Astrocyte (in vitro differentiated cells and primary cell): ENCODE measurements at places on chromosomes 6 and 20.

DNA sequence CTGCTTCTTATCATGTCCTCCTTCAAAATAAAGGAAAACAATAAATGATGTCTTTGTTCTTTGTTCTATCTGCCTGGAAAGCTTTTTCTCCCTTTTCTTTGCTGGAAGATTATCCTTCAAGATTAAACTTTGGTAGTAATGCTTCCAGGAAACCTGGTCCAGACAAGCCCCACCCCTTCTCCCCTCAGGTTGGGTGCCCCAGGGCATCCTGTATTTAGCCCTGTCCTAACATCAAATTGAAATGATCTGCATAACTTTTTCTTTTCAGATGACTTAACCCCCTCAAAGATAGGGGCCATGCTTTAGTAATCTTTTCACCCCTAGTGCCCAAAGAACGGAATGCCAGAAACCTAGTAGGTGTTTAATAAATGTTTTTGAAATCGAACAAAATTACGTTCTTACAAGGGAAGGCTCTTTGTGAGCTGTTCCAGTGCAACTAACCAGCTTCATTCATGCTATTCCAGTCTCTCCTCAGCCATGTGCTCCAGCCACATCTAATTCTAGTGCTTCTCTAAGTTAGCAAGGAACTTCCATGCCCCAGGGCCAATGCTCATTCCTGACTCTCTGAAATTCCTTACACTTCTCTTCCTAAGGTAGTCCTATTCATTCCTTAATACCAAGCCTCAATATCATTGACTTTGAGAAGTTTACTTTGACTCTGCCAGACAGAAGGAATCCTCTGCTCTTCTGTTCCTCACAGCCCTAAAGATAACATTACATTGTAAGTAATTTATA lies 135.6 kb upstream of the BACH2 start:
- no peak for DNase-seq

DNA sequence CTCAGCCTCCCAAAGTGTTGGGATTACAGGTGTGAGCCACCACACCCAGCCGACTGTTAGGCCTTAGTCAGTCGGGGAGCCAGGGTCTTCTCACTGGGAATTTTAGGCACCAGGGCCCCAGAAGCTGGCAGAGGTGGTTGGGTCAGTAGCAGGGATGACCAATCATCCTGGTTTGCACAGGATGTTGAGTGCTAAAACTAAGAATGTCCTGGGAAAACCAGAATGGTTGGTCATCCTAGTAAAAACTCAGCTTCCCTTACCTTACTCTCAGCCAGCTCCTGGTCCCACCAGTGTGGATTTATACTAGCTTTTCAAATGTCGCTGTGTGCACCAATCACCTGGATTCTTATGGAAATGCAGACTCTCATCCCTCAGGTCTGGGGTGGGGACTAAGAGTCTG lies 31.8 kb downstream of the KCNG1 start:
- no peak for DNase-seq

- no peak for DNase-seq
These were observed 101.8 kb downstream of the TTLL2 start for GRCh38 chr6:167426651-167427050.

DNA sequence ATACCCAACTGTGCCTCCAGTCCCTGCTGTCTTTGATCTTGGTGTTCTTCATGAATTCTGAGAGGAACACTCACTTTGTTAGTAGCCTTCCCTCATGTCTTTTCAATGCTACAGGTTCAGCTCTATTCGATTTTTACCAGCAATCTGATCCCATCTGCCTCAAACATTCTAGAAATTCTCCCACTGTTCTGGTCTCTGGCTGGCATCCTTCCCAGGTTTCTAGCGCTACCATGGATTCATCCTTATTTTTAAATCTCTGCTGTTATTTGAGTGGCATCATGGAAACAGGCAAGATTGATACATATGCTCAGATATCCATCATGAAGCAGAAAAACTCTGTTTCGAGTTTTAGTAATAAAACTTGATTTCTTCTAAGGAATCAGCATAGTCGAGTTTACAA lies 94.8 kb downstream of the GRM1 start:
- DNase-seq, result no peak

GRCh38 chr6:110083875-110084585 lies 95.4 kb downstream of the WASF1 start:
- DNase-seq, result no peak

- DNase-seq, result no peak
These were observed 386.1 kb downstream of the LAMA2 start for GRCh38 chr6:129269076-129269475.

DNA sequence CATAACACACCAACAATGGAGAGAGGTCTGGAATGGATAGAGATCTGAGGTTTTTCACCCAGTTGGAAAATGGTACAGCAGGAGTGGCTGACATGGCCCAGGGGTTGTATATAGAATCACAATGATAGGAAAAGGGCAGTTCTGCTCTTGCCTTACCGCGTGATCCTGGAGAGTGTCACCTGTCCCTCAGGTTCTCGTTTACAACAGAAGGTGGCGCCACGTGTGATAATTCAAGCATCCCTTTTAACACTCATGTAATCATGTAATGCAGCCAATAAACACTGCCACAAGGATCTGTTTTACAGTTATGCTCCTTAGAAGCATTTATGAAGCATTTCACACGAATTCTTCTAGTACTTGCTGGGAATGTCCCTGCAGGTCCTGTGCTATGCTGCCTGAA lies 12.9 kb upstream of the WFDC2 start:
- DNase-seq, result no peak

DNA sequence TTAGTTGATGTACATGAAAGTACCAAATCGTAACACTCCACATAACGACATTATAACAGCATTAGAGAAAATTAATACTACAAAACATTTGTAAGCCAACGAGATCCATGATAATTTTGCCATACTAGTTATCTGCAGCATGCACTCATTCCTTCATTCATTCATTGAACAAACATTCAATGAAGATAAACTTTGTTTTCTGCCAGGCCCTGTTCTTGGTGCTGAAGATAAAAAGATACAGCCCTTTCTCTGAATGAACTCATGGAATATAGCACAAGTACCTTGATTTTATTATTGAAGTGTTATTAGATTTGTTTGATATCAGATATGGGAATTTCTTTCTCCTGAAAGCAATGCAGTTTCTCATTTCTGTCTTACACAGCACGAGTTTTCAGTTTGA lies 524.0 kb downstream of the TFAP2A start:
- DNase-seq, result no peak

DNA sequence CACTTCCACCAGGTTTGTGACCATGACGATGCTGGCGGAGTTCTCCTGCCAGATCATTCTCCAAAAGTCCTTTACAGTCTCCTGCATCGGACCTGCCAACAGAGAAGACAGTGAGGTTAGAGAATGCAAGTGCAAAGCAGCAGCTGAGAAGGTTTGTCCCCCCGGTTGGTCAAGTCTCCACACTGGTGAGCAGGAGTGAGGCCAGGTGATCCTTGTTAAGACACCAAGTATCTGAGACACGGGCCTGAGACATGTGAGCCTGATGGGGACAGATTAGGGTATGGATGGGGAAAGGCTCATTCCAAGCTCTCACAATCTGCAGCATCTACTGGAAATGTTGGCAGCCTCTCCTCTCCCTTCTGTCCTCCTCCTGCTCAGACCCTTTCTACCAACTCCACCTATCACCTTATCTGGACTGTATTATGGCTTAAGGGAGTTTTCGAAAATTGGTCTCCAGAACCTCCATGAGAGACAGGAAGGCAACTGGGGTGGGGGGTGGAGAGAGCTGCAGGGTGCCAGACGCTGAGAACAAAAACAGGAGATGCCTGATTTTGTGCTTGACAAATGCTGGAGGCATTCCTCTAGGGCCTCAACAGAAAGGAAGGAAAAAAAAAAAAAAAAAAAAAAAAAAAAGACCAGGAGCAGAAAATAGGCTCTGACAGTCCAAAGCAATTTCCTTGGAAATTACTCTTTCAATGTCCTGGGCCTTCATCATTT lies 500.4 kb upstream of the CHD6 start:
- DNase-seq, result no peak

GRCh38 chr6:38588631-38589366 lies 50.9 kb downstream of the BTBD9 start:
- DNase-seq, result peak; percentile 50

- DNase-seq, result no peak
These were observed 8.3 kb downstream of the ELOVL2 start for GRCh38 chr6:11035616-11036350.

- no peak for DNase-seq
These were observed 82.8 kb downstream of the TCP11 start for GRCh38 chr6:35058358-35058675.

- DNase-seq, result peak; percentile 3
These were observed 829.4 kb downstream of the QKI start for GRCh38 chr6:164243949-164244348.

- DNase-seq, result no peak
These were observed 39.7 kb upstream of the IRF4 start for GRCh38 chr6:351867-352289.

- DNase-seq, result no peak
These were observed 238.2 kb downstream of the GMDS start for GRCh38 chr6:2007165-2007564.

DNA sequence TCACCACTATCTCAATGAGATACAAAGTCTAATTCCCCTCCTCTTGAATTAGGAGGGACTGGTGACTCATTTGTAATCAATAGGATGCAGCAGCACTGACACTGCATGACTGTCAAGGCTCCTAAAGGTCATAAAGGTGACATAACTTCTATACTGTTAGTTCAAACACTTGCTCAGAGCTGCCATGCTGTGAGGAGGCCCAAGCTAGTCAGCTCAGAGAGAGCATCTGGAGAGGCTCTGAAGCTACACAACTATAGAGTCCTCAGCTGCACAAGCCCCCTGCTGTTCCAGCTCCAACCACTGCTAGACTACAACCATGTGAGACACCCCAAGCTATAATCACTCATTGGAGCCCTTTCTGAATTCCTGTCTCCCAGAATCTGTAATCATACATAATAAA lies 17.0 kb upstream of the HEY2 start:
- DNase-seq, result no peak

DNA sequence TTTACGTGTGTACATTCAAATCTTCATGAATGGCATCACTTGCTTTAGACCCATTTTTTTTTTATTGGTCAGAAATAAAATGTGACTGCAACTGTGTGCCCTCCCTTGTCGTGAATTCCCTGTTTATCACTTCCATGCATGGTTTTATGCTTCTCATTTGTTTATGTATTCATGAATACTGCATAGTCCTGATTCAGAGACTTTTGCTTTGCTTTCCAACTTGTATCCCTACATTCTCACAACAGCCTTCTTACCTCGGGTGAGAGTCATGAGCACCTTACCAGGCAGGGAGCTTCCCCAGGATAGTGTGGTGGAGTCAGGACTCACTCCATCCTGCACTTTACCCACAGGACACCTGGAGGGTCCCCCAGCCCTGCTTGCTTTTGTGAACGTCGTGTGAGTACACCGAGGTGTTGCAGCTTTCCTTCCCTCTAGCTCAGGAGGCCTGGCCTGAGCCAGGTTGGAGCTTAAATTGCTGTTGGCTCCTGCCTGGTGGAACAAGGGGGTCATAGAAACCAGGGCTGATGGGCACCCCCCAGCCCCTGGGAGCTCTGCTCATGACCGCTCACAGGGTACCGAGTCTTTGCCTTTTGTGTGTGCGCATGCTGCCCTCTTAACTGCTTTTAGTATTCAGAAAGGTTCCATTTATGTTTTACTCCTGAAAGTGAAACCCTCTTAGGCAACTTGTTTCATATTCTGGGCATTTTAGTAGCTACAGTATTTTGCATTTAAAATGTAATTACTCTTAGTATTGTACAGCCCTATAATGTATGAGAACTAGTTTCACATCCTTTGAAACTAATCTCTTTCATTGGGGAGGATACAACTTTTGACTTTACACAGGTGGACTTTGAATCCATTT lies 66.0 kb downstream of the CDS2 start:
- no peak for DNase-seq

- no peak for DNase-seq
These were observed 18.9 kb downstream of the TRMT6 start for GRCh38 chr20:5931411-5931810.

- DNase-seq, result no peak
These were observed 179.6 kb downstream of the MCHR2 start for GRCh38 chr6:99814230-99814928.

- DNase-seq, result no peak
These were observed 33.6 kb upstream of the PXDC1 start for GRCh38 chr6:3784885-3785744.

DNA sequence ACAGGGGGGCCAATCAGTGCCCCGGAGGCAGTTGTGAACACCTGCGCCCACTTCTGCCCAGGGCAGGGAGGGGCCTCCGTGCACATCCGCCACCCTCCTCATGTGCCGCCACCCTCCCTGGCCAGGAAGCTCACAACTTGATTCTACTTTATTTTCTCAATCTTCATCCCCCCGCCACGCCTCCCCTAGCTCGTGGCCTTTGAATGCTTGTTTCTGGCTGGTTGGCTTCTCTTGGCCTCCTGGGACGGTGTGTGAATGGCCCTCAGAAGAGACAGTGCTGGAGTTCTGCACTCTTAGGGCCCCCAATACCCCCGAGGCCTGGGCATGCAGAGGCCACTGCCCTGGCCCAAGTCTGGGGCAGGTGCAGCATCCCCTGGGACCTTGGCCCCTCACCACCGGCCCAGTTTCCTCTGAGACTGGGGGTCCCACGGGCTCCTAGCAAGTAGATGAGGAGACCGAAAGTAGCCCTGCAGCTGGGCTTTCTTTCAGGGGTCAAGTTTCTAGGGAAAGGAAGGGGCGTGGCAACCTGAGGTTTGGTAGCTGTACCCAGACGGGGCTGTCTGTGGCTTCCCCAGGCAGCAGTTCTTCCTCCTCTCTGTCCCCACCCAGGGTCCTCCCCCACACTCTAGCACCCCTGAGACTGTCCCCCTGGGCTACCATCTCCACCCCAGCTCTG lies 1.3 kb downstream of the RGS19 start:
- DNase-seq, result no peak

GRCh38 chr6:143877584-143878271 lies 13.5 kb downstream of the ZC2HC1B start:
- DNase-seq, result no peak

GRCh38 chr20:50646483-50646996 lies 44.8 kb downstream of the RIPOR3 start:
- DNase-seq, result peak; percentile 26

GRCh38 chr6:25312703-25313102 lies 33.5 kb downstream of the CARMIL1 start:
- peak; percentile 58 for DNase-seq

DNA sequence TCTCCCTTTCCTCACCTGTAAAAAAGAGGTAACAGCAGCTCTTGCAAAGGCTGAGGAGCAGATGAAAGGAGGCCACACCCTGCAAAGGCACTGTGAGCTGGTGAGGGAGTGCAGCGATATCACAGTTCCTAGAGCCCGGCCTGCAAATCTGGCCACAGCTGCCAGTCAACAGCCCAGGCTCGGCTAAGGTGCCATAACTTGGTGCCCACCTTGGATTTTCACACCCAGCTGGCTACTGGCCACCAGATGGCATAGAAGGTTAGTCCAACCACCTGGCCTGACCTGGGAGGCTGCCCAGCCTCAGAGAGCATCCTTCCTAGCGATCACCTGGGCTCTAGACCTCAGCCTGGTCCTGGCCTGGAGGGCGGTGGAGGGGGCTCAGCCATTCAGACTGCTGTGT lies 46.8 kb downstream of the KCNB1 start:
- DNase-seq, result no peak

DNA sequence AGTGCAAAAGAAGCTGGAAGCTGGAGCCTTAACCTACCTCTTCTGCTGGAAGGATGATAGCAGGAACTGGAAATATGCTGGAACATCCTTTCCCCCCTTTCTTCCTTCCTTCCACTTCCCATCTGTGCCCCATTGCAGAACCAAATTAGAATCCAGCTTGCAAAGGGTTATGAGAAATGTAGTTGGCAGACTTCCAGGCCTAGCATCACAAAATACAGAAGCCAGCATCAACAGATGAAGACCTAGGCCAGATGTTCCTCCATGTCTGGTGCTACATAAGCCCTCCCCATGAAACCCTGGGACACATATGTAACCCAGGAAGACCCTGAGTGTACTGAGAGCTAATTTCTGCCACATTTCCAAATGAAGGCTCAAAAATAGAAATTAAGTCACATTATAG lies 40.0 kb upstream of the TFAP2B start:
- DNase-seq, result no peak
